ENCODE measurements at places on chromosomes 6 and 20. TPM values are rescaled to one million over a fixed set of nuclear protein-coding genes. Genes with fewer than 3 reads are reported as not detected.

HSP90AB1 gene
- 732 TPM for total RNA-seq

DNA sequence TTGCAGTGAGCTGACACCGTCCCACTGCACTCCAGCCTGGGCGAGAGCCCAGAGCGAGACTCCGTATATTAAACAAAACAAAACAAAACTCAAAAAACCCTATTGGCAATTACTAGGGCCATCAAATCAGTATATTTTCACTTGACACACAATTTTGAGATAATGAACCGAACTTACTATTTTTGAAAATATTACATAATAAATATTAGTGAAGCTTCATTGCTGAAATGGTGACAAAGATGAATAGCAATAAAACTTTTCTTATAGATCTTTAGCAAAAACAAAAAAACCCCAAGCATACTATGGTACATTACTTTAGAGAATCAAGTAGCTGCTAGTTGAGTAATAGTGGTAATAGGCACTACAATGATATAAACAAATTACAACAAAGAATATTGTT, 113.0 kb downstream of the ATG5 start:
- H3K27me3 ChIP-seq: no peaks in the 10 kb centered on the region
- peaks cover 10% of the 10 kb centered on the region for H3K4me1 ChIP-seq
- no peak overlapping the region for H3K4me3 ChIP-seq
- H3K27ac ChIP-seq: no peak overlapping the region

- no peak overlapping the region for H3K4me3 ChIP-seq
- no peak overlapping the region for H3K27ac ChIP-seq
- no peak for DNase-seq
These were observed 122.2 kb downstream of the MAN1A1 start for GRCh38 chr6:119227377-119227776.

DSP gene
- 108 TPM for total RNA-seq

MYH7B gene
- total RNA-seq: 0.11 TPM

CAP2 gene
- total RNA-seq: 4.8 TPM

EFCAB8 gene
- total RNA-seq: not detected

C6orf141 gene
- not detected for total RNA-seq

GRCh38 chr6:21861942-21862341, 268.4 kb downstream of the SOX4 start:
- H3K27ac ChIP-seq: no peak overlapping the region
- peaks cover 6% of the 10 kb centered on the region for H3K4me1 ChIP-seq
- no peaks in the 10 kb centered on the region for H3K27me3 ChIP-seq
- H3K36me3 ChIP-seq: no peaks in the 10 kb centered on the region

DNA sequence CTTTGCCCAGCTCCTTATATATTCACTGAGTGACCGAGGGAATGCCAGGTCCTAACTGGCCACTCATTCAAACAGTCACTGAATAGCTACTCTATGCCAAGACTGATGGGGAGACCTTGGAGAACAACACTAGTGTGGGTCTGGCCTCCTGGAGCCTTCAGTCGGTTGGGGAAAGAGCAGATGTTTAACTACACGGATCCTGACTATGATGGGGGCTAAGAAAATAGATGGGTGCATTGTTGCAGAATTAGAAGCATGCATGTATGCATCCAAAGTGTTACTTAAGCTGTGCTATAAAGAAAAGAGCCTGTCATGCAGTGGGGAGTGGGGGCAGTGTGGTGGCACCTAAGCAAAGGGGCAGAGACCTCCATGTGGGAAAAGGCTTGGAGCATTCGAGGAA, 6.5 kb downstream of the FKBP1A start:
- H3K27me3 ChIP-seq: no peaks in the 10 kb centered on the region
- H3K4me1 ChIP-seq: peaks cover 45% of the 10 kb centered on the region
- H3K36me3 ChIP-seq: peaks cover 3% of the 10 kb centered on the region
- H3K27ac ChIP-seq: no peak overlapping the region
- no peak for DNase-seq

DNA sequence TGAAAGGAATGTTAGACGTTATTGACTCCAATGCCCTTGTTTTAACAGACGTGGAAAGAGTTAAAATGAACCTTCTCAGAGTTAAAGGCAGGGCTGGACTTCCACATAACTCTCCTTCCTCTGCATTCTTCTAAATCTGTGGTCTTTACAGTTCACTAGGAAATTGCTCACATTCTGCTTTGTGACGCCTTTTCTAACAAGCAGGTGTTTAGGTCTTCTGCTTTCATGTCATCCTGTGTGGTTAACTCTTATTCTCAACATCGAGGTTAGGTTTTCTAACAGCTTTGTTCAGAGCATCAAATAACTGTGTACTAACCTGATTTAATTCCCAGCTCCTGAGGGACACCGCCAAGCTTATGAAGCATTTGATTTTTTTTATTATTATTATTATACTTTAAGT, 81.3 kb upstream of the NT5E start:
- no peak overlapping the region for H3K27ac ChIP-seq
- H3K4me1 ChIP-seq: peaks cover 4% of the 10 kb centered on the region
- no peaks in the 10 kb centered on the region for H3K27me3 ChIP-seq
- H3K36me3 ChIP-seq: no peaks in the 10 kb centered on the region
- no peak for DNase-seq
- no peak overlapping the region for H3K4me3 ChIP-seq

ARHGAP40 gene
- not detected for total RNA-seq

DNA sequence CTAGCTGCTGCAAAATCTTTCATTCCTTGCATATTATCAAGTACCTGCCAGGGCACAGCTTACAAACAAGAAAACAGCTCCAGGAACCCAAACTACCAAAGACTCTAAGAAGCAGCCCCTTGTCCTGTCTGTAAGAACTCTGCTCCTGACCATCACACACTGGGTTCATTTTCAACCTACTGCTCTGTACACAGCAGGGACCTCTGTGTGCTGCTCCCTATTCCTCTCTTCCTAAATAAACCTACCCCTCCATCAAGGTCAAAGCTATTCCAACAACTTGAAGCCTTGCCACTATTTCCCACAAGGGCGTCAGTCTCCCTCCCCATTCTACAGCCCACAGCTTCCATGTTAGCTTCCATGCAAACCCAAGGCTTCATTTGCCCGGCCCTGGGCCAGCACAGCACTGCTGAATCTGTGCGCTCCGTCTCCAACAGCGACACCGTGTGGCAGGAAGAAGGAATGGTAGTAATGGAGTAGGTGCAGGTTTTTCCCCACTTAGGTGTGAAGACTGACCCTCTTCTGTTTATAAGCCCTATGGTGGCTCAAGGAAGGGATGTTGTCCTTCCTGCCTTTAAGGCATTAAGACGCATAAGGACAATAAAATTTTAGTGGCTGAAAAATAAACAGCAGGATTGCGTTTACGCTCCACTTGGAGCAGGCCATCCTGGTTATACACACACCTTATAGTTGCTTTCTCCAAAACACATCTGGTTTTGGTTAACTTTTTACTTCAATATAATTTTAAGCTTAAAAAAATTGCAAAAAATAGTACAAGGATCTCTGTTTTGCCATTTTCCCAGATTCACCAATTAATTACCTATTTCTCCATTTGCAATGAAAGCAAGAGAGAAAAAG, 115.2 kb upstream of the NXT1 start:
- no peak overlapping the region for H3K27ac ChIP-seq
- H3K4me1 ChIP-seq: peaks cover 21% of the 10 kb centered on the region
- DNase-seq: peak; percentile 74
- no peaks in the 10 kb centered on the region for H3K27me3 ChIP-seq
- no peaks in the 10 kb centered on the region for H3K36me3 ChIP-seq
